ENCODE measurements at places on chromosomes 12 and 14.

DNA sequence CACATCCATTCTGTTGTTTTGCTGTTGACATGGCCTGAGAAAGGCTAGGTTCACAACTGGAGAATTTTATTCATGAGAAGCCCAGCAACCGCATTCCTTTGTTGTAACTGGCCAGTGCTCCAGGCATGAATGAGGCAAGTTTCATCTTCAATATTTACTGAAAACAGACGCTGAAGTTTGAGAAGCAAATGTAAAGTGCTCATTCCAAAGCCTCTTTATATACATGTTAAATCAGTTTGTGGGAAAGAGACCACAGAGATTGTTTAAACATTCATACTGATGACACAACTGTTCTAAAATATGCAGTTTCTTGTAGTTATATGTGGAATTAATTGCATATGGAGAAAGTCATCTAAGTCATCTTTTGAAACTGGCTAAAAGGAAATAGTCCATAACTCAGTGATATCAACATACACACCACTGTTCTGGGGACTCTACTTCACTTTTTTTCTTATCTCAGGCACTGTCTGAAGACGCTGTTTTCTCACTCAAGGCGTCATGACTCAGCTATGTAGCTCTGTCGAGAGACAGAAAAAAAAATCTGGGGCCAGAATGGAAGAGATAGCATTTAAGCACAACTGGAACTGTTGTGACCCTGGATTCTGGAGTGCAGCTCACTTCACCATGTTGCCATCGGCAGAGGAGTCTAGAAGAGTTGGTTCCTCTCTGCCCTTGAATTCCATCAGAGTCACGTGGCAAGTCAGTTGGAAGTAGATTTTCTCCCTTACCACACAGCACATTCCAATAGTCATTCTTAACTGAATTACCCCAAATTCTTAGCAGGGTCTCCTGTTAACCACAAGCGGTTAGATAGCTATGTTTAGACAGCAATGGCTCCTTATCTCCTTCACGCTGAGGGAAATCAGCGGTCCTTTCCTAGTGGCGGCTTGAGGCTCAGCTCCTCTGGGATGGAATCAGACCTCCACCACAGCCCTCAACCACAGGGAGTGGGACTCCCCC lies 258.4 kb upstream of the HMGA2 start:
- DNase-seq: no peak

DNA sequence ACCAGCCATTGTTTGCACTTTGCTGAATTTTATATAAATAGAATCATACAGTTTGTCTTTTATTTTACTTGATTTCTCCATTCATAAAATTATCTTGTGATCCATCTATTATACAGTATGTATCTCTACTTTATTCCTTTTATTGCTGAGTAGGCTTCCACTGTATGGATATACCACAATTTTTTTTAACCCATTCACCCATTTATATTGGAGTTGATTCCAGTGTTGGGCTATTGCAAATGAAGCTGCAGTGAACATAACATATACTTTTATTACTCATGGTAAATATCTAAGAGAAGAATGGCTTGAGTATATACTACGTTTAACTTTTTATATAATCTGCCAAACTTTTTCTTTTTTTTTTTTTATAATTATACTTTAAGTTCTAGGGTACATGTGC lies 463.6 kb downstream of the ETNK1 start:
- no peak for DNase-seq

GRCh38 chr14:91867316-91867988 lies at the start of gene TC2N:
Gene TC2N (minus strand): TSS chr14:91867536. CDS start chr14:91813769, 53,767 bp downstream.
- no peak for DNase-seq

DNA sequence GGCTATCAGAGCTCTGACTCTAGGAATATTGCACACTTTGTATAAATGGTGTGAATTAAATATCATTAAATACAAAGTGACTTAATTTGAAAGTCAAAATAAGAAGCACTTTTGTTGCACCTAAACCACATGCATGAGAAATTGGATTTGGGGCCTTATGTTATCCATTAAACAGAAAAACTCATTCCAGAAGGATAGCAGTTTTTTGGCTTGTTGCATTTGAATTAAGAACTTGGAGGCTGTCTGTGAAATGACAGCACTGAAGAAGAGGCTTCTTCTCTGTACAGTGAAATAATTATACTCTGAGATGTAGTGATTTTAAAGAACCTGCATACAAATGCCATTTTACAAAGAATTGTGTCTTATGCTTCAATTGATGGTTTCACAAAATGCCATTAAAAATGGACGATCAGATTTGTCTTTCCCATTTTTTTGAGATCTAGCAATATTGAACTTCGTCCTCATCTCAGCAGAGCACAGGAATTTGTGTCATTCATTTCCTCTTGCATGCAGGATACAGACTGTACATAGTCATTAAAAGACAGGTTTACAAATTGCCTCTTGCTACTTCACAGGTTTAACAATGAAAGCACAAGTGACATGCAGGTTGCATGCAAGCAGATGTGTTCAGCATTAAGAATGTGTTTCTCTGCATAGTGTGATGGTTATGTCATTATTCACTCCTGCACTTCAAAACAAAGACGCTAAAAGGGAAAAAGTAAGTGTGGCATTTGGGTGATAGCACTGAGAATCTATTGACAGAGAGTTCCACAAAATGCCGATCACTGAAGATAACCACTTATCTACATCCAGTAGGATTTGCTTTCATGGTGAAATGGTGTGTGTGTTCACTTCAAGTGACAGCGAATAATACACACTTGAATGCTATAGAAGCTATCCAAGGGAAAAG lies 35.9 kb upstream of the PYGL start:
- DNase-seq: no peak

GRCh38 chr12:46893434-46893833 lies 67.6 kb upstream of the SLC38A4 start:
- no peak for DNase-seq

GRCh38 chr12:8011331-8011730 lies 21.2 kb upstream of the FOXJ2 start:
- DNase-seq: no peak

DNA sequence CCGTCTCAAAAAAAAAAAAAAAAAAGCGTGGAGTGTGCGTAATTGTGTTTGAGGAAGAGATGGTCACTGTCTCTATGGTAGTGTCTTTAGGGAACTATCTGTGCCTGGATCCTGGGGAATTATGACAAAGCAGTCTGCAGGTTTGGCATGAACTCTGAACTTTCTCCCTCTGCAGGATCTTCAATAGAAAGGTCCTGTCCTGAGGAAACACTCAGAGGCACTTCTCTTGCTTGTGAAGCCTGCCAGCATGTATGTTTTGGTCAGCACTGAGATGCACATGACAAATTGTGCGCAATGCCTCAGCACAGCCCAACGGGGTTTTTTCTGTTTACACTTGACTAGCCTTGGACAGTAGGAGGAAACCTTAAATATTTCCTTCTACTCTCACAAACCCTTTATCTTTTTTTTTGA lies 46.6 kb downstream of the ATF7 start:
- DNase-seq: no peak
